A549 treated with CpdA at 1 μM for 4 hours (cell line): ENCODE measurements at places on chromosomes 11 and 22. TPM values are rescaled to one million over a fixed set of nuclear protein-coding genes. Genes with fewer than 3 reads are reported as not detected.

Gene MTA2
- 85.5 to 90.4 TPM (median 87.7 TPM) in 5 replicates for total RNA-seq

Gene DAGLA
- 3.7 to 6.3 TPM (median 5.5 TPM) in 5 replicates for total RNA-seq

Gene MMP1
- 0.96 to 1.7 TPM (median 1.2 TPM) in 5 replicates for total RNA-seq

Gene NFAM1
- total RNA-seq = not detected in 5 replicates

Gene NEFH
- total RNA-seq = 0.09 to 0.15 TPM (median 0.11 TPM) in 5 replicates
